ENCODE measurements at places on chromosomes 16 and 17.
A peak's percentile ranks its signal among the peaks of the same experiment; 100 is the strongest.

- no peak for DNase-seq
Measured at GRCh38 chr17:76265624-76266243, 586 bp downstream of the UBALD2 start.

- no peak for DNase-seq
Measured at GRCh38 chr16:3650631-3651265, 3.7 kb upstream of the DNASE1 start.

- DNase-seq, result no peak
Measured at GRCh38 chr17:67492824-67493517, 115.9 kb downstream of the PITPNC1 start.

DNA sequence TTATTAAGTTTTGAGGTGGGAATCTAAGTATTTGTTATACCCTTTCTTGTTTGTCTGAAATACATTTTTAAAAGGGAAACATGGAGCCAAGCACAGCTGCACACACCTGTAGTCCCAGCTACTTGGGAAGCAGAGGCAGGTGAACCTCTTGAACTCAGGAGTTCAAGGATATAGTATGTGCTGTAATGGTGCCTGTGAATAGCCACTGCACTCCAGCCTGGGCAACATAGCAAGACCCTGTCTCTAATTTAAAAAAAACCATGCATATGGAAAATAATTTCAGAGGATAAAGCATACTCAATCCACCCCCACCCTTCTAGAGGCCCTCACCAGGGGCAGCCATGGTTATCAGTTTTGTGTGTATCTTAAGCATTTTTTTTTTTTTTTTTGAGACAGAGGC lies 3.4 kb upstream of the DDX19B start:
- no peak for DNase-seq

DNA sequence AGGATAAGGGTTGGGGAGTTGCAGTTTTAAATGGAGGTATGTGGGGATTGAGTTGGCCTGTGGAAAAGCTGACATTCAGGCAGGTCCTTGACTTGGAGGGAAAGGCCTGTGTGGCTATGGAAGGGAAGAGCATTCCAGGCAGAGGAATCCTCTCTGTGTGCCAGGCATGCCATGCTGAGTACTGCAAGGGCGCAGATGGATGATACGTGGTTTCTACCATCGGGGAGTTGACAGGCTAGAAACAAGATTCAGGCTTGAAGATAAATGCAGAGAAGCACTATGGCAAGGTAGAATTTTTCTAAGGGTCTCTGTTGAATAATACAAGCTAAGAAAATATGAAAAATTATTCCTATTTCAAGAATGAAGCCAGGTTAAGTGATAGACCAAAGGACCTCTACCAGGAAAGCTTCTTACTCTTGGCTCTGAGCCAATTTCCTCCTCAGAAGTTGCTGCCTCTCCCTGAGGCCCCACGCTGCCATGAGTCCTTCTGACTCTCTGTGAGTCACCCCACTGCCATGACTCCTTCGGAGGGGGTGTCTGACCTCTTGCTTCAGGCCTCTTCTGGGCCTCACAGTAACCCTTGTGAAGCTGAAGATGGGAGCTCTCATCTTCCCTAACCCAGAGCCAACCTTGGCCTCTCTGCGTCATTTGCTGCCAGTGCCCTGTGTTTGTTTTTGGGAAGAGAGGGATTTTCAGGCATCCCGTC lies 75.8 kb downstream of the WNT3 start:
- DNase-seq, result peak; percentile 52

- no peak for DNase-seq
Measured at GRCh38 chr16:24991349-24991748, 23.8 kb downstream of the ARHGAP17 start.

DNA sequence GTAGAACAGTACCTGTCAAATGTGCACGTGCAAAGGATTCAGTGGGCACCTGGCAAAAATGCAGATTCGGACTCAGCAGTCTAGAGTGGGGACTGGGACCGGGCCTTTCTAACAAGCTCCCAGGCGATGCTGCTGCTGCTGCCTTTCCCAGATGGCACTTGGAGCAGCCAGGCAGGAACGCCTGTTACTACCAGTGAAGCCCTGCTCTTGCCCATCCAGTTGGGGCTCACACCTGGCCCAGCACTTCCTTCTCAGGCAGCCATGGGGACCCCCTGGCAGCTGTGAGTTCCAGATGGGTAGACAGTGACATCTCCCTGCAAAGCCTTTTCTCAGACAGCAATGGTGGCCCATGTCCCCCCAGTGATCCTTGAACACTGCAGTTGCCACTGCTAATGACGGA lies 30.4 kb downstream of the KDM8 start:
- no peak for DNase-seq

GRCh38 chr17:680529-680928 lies 34.1 kb downstream of the VPS53 start:
- DNase-seq, result no peak

DNA sequence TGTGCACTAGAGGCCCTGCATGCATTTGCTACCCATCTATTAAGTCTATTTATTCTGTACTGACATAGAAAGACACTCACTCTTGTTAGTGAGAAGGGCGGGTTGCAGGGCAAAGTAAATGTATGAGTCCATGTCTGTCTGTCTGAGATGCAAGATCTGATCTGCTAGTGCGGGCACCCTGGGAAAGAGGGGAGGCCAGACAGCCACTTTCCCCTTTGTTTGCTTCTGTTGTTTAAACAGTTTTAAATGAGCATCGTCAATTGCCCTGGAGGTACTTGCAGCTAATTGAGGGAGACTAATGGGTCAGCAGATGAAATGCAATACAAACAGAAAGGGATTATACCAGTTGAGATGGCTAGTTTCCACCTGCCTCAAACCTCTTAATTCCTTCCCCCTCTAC lies 24.9 kb downstream of the SCNN1G start:
- DNase-seq, result no peak

GRCh38 chr16:22670551-22671041 lies 143.4 kb upstream of the HS3ST2 start:
- no peak for DNase-seq

GRCh38 chr17:11331547-11332513 lies 90.8 kb downstream of the SHISA6 start:
- DNase-seq, result no peak

- no peak for DNase-seq
Measured at GRCh38 chr16:47939680-47940079, 216.1 kb downstream of the ABCC12 start.

DNA sequence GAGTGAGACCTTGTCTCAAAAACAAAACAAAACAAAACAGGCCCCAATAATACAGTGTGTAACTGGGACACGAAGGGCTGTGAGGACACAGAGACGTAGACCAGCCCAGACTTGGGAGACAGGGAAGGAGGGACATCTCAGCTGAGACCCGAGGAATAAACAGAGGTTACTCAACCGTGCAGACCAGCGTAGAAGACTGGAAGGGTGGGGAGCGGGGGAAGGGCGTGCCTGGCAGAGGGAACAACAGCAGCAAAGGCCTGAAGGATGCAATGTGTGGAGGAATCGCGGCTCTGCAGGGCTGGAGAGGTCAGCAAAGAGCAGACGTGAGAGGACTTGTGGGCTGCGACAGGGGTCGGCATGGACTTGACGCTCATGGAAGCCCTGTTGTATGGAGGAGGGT lies 11.6 kb upstream of the CES4A start:
- DNase-seq, result no peak

- DNase-seq, result no peak
Measured at GRCh38 chr16:90020838-90021382, 1.7 kb upstream of the DBNDD1 start.

GRCh38 chr17:45868276-45868675 lies 23.6 kb downstream of the SPPL2C start:
- peak; percentile 27 for DNase-seq

- peak; percentile 8 for DNase-seq
Measured at GRCh38 chr17:14845591-14846281, 419.4 kb downstream of the PMP22 start.

DNA sequence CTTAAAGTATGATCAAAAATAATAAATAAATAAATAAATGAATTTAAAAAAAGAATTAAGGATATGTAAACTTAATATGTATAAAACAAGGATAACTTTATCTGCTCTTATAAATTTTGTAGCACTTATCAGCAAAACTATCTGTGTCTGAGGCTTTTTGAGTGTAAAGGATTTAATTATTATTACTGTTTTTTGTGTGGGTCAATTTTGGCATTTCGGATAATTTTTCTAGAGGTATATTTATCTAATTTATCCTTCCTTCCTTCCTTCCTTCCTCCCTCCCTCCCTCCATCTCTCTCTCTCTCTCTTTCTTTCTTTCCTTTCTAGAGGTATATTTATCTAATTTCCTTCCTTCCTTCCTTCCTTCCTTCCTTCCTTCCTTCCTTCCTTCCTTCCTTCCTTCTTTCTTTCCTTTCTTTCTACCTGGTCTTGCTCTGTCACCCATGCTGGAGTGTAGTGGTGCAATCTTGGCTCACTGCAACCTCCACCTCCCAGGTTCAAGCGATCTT lies 120.8 kb downstream of the ABCA8 start:
- DNase-seq, result no peak

All from AG09309 (cell line).